ENCODE measurements at places on chromosomes 7 and 10. TPM values are rescaled to one million over a fixed set of nuclear protein-coding genes. Genes with fewer than 3 reads are reported as not detected.

The TRIM50 gene
- total RNA-seq, result not detected

The CNNM1 gene
- not detected for total RNA-seq

The GPR85 gene
- not detected for total RNA-seq

The HABP2 gene
- 0.20 TPM for total RNA-seq

The MBL2 gene
- total RNA-seq, result not detected
